ENCODE measurements at places on chromosomes 2 and 18. TPM values are rescaled to one million over a fixed set of nuclear protein-coding genes. Genes with fewer than 3 reads are reported as not detected.

The UPP2 gene
- 0.06 TPM for polyA plus RNA-seq

The MC4R gene
- polyA plus RNA-seq, result not detected

The EVA1A gene
- polyA plus RNA-seq, result not detected

The ANKZF1 gene
- 36.9 TPM for polyA plus RNA-seq

The ACKR3 gene
- polyA plus RNA-seq, result 11.4 TPM

The ICA1L gene
- 1.3 TPM for polyA plus RNA-seq

The SULT1C4 gene
- 0.60 TPM for polyA plus RNA-seq

The MTERF4 gene
- polyA plus RNA-seq, result 29.1 TPM

DNA sequence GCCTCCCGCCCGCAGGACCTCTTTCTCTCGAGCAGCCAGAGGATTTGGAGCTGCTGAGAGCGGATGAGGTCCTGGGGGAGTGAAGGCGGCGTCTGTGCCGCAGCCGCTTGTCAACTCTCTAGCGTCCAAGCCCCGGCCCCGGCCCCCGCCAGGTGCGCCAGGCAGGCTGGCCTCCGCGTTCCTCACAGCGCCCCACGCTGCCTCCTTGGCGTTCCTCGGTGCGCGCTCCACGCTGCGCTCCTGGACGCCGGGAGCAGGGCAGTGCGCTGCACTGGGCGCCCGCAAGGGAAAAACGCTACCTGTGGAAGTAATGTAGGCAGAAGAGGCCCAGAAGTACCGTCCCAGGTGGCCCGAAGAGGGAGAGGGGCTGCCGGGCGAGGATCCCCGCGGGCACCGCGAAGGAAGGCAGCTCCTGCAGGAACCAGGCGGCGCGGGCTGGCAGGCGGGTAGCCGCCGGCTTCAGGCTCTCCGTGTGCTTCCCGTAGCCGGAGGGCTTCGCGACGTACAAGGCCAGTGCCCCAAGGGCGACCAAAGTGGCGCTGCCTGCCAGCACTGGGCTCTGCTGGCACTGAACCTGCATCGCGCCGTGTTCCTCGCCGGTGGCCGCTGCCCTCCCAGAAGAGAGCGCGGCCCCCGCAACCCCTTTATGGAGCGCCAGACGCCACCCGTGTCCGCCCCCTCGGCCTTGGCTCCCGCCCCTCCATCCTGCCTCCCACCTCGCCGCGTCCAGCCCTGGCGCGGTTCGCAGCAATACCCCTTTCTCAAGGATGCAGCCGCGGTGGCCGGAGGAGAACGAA is at the start of gene SRD5A2:
Gene SRD5A2 (minus strand): TSS at position 618 of the 797 bp plus-strand sequence. CDS start 38 bp downstream, at position 580.
- no peak within 1 kb of the TSS for H3K4me3 ChIP-seq
- no peaks in the 10 kb centered on the region for H3K4me1 ChIP-seq
- DNase-seq, result no peak
- H3K27me3 ChIP-seq, result peaks cover 7% of the 10 kb centered on the region
- no peak within 1 kb of the TSS for H3K27ac ChIP-seq
- H3K36me3 ChIP-seq, result no peaks in the 10 kb centered on the region

GRCh38 chr2:1634681-1635341 is 109.5 kb downstream of the PXDN start:
- H3K27me3 ChIP-seq, result no peaks in the 10 kb centered on the region
- no peaks in the 10 kb centered on the region for H3K4me1 ChIP-seq
- no peak overlapping the region for H3K4me3 ChIP-seq
- peak; percentile 58 for DNase-seq
- peaks cover 85% of the 10 kb centered on the region for H3K36me3 ChIP-seq
- no peak overlapping the region for H3K27ac ChIP-seq

GRCh38 chr18:73841661-73842060 is 306.0 kb downstream of the FBXO15 start:
- H3K4me3 ChIP-seq, result no peak overlapping the region
- no peaks in the 10 kb centered on the region for H3K36me3 ChIP-seq
- H3K27me3 ChIP-seq, result no peaks in the 10 kb centered on the region
- no peak for DNase-seq
- no peaks in the 10 kb centered on the region for H3K4me1 ChIP-seq

DNA sequence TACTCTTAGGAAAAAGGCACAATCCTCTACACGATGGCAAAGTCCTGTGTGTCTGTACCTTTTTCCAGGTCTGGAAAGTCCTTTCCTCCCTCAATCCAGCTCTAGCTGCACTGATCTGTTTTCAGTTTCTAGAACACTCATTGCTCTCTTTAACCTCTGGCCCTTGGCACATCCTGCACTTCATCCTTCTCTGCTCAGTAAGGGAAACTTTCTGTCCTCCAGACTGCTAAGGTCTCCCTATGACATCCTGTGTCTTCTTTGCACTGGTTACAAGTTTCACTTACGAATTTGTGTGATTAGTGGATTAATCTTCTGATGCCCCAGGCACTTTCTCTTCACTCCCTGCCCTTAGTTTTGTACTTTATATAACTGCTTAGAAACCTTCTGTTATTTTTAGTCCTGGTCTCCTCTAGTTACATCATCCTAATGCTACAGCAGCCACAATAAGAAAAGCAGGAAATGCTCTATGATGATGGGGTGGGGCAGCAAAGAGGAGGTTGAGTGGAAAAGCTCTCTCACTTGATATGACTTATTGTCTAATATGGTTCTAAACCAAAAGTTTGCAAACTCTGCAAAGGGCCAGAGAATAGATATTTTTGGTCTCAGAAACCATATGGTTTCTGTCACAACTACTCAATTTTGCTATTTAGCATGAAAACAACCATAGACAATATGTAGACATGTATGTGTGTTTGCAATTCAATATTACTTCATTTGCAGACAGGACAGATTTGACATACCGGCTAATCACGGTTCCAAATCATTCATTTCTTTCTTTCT is 568.2 kb downstream of the THSD7B start:
- H3K36me3 ChIP-seq, result no peaks in the 10 kb centered on the region
- H3K4me3 ChIP-seq, result no peak overlapping the region
- no peak for DNase-seq
- H3K27ac ChIP-seq, result no peak overlapping the region

DNA sequence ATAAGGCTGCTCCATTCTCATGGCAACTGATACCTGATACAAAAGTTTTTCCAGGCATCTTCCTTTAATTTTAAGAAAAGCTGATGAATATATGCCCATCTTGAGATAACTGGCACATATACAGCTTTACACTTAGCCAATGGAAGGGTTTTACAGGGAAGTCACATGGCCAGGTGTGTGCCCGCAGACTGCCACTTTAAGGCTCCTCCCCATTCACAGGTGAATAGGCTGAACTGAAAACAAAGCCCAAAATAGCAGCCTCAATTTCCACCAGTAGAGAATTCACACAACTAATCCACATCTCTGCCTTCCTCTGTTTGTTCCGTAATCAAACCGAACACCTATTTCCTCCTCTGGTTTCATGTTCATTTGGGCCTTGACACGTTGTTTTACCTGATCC is 9.8 kb upstream of the ME2 start:
- no peak overlapping the region for H3K4me3 ChIP-seq
- H3K4me1 ChIP-seq, result no peaks in the 10 kb centered on the region
- DNase-seq, result no peak
- H3K27me3 ChIP-seq, result no peaks in the 10 kb centered on the region
- H3K36me3 ChIP-seq, result no peaks in the 10 kb centered on the region

DNA sequence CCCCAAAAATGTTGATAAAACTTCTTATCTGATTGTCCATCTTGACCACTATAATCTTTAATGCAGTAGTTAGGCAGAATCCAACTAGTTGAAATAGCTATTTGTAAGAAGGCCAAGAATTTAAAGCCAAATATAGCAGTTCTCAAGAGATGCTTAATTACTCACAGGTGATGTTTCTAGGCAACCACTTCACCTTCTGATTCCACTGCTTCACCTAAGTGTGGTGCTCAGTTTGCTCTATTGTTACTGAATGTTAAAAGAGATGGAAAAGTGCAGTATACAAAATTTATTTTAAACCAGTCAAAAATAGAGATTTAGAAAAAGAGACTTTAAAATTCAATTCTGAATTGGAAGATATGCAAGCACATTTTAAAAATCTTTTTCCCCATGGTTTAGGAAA is 539.4 kb downstream of the ZNF804A start:
- H3K4me1 ChIP-seq, result no peaks in the 10 kb centered on the region
- no peaks in the 10 kb centered on the region for H3K27me3 ChIP-seq
- no peaks in the 10 kb centered on the region for H3K36me3 ChIP-seq
- H3K27ac ChIP-seq, result no peak overlapping the region

DNA sequence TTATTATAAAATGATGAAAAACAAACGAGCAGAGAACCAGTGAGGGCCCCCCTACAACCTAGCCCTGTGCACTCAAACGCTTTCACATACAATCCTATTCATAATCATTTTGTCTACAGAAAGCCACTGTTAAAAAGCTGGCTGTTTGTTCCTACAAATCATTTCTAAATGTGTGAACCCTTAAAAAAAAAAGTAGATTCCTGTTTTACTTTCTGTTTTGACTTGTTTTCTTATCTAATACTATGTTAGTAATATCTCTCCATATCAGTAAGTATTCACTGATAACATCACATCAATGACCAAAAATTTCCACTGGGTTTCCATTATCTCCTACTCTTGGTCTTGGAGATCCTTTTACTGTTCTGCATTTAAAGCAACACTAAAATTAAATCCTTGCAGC is 128.8 kb upstream of the TTC39C start:
- H3K4me1 ChIP-seq, result no peaks in the 10 kb centered on the region
- no peak for DNase-seq
- H3K36me3 ChIP-seq, result no peaks in the 10 kb centered on the region
- H3K27ac ChIP-seq, result no peak overlapping the region
- no peak overlapping the region for H3K4me3 ChIP-seq

DNA sequence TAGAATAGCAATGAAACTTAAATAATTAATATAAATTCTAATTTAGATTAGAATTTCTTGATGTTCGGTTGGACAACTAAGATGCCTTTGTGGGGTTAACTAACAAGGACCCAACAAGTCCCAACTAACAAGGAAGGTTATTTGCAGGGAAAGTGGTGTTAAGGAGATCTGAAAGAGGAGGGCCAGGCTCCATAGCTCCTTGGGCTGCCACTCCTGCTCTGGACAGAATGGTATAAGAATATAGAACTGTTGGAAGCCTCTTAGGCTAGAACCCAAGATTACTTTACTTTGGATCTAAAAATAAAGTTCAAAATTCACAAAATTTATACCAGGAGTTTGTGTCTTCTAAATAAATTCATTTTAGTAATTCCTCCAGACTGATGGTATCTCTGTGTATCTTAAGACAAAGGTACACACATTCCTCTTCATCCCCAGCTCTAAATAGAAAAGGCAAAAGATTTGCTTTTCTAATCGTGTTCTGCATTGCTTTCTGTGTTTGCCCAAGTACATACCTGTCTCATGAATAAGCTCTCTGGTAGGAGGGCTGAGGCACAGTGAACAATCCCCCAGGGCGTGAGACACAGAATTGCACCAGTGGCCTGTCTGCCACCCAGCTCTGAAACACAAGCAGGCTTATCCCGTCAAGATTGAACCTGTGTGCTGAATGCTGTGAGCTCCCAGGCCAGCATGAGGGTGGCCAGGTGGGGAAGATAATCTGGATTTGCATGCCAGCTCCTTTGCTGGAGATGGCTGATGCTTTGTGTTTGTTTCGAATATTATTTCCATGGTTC is 176.0 kb downstream of the ACKR3 start:
- peaks cover 7% of the 10 kb centered on the region for H3K4me1 ChIP-seq
- no peaks in the 10 kb centered on the region for H3K36me3 ChIP-seq
- no peak for DNase-seq
- H3K27ac ChIP-seq, result peak overlapping the region; percentile 4

GRCh38 chr18:48360376-48361021 is 48.7 kb downstream of the ZBTB7C start:
- H3K36me3 ChIP-seq, result no peaks in the 10 kb centered on the region
- no peak overlapping the region for H3K4me3 ChIP-seq
- H3K4me1 ChIP-seq, result no peaks in the 10 kb centered on the region

- no peaks in the 10 kb centered on the region for H3K36me3 ChIP-seq
- no peak for DNase-seq
- no peak overlapping the region for H3K27ac ChIP-seq
- no peak overlapping the region for H3K4me3 ChIP-seq
- H3K27me3 ChIP-seq, result no peaks in the 10 kb centered on the region
- no peaks in the 10 kb centered on the region for H3K4me1 ChIP-seq
Observed at GRCh38 chr2:226362980-226363379, 436.6 kb downstream of the IRS1 start.

DNA sequence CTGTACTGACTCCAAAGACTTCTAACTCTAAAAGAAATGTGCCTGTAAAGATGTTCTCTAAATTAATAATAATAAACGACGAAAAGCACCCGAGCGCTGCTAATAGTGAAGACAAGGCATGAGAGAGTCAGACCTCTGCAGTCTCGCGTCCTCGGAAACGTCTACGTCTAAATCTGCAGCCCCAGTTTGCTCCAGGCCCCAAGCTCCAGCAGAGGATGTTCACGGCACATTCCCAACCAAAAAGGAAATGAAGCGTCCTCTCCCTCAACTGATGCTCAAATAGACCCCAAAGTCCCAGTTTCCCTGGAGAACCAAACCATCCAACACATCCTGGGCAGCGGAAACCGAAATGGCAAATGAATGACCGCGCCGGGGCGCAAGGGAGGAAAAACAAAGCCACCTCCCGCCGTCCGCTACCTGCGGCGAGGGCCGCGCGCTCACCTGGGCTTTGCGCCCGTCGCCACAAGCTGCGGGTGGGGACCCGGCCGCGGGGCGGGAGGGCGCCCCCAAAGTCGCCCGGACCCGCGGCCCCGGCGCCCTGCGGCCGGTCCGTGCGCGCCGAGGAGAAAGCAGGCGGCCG is 47.1 kb upstream of the CCDC150 start:
- peak overlapping the region; percentile 49 for H3K4me3 ChIP-seq
- peaks cover 52% of the 10 kb centered on the region for H3K27me3 ChIP-seq
- DNase-seq, result no peak
- no peak overlapping the region for H3K27ac ChIP-seq
